NCI-H2081 treated with DMSO at 0.1 percent for 48 hours (cell line): ENCODE measurements at places on chromosomes 4 and X.

- DNase-seq, result no peak
Observed at GRCh38 chrX:129783291-129783713, 3.6 kb downstream of the SASH3 start.

DNA sequence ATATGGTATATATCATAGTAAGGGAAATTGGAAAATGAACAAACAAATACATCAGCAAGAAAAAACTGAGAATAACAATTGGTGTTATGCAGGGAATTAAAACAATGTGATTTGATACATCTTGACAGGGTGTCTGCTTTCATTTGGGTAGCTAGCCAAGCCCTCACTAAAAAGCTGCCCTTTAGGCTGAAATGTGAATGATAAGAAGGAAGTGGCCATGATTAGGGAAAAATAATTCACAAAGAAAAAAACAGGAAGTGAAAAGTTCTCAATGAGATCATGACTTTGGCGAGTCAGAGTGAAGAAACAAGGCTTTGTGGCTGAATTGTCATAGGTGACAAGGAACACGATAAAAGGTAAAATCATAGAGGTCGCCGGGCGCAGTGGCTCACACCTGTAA, 675.8 kb upstream of the SLIT2 start:
- no peak for DNase-seq

DNA sequence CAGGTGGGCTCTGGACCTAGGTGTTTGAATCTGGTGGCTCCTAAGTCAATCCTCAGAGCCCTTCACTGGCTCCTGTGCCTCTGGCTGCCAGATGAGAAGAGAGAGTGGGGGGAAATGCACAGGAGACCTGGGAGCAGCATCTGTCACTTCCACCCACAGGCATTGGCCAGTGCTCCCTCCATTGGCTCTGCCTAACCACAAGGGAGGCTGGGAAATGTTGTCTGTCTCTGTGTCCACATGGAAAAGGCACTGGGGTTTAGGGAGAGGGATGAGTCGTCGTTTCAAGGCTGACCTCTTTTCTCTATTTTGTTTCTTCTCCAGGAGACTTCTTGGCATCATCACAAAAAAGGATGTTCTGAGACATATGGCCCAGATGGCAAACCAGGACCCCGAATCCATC, 76.4 kb downstream of the CLCN4 start:
- no peak for DNase-seq

DNA sequence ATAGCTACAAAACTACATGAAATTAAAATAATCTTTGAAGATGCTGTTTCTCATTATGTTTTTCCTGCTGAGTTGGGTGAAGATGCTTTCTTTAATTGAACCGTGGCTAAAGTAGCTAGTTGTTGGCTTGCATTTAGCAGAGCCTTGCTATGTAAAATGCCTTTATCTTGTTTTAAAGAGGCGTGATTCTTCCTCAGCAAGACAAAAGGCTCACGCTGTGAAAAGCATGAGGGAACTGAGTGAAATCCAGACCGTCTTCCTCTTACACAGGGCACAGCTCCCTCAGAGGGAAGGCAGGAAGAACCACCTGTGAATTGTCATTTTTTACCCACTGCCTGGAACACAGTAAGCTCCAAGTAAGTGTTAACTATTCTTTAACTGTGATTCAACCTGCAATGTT, 39.0 kb upstream of the ZNF518B start:
- DNase-seq, result no peak

GRCh38 chr4:182822554-182822953, 94.6 kb downstream of the DCTD start:
- DNase-seq, result no peak

DNA sequence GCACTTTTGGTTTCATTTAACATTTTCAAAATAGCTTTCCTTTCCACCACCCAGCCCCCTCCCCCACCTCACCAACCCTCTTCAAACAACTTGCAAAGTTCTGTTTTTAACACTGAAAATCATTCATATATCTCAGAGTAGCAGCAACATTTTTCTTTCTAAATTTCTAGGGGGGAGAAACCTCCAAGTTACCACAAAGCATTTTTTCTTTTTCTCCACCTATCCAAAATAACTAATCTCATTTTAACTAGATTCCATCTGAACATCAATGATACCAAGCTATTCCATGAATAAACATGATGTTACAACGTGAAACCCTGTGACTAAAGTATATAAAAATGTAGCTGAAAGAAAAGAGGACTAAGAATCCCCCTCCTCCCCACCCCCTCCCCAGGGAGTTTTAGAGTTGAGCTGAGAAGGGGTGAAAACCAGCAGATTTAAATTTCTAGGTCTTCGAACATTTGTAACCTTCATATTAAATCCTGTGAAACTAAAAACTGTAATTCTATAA, 5.2 kb downstream of the LDB2 start:
- no peak for DNase-seq

DNA sequence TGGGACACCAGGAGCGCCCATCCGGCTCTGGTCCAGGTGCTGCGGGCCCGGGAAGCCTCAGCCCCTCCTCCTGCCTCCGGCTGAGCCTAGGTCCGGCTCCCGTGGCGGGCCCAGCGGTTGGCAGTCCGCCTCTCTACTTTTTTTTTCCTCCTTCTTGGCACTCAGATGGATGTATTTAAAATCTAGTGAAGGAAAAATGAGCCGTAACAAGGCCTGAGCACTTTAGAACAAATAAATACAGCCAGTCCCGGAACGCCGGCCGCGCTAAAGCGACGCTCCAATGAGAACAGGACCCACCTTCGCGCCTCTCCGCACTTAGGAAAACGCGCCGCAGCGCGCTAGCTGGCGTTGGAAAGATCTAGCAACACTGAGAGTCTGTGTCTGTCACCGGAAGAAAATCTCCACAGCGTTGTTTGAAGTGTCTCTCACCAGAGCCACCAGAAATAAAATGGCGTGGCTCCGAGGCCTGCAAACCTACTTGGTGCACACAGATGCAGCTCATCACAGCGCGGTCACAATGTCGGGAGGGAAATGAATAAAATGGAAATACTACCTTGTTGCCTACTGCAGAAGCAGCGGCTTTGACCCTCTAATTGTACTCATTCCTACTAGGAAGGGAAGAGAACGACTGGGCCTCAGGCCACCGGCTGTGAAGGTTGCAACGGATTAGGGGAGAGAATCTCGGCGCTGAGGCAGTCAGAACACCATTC, 4.7 kb downstream of the NEUROG2 start:
- no peak for DNase-seq

GRCh38 chr4:184824776-184825084, 1.0 kb downstream of the ACSL1 start:
- DNase-seq, result no peak
